ENCODE measurements at places on chromosomes 6 and 20. TPM values are rescaled to one million over a fixed set of nuclear protein-coding genes. Genes with fewer than 3 reads are reported as not detected.

GRCh38 chr6:10230531-10230930 lies 184.3 kb downstream of the TFAP2A start:
- DNase-seq = no peak

- no peak for DNase-seq
Measured at GRCh38 chr20:41274152-41274551, 43.4 kb downstream of the ZHX3 start.

GRCh38 chr20:46169245-46170171 lies 51.4 kb downstream of the CD40 start:
- no peak for DNase-seq

EYA4 gene
- total RNA-seq = 5.3 TPM

GRCh38 chr6:155222506-155222905 lies 41.3 kb upstream of the CLDN20 start:
- no peak for DNase-seq

DNA sequence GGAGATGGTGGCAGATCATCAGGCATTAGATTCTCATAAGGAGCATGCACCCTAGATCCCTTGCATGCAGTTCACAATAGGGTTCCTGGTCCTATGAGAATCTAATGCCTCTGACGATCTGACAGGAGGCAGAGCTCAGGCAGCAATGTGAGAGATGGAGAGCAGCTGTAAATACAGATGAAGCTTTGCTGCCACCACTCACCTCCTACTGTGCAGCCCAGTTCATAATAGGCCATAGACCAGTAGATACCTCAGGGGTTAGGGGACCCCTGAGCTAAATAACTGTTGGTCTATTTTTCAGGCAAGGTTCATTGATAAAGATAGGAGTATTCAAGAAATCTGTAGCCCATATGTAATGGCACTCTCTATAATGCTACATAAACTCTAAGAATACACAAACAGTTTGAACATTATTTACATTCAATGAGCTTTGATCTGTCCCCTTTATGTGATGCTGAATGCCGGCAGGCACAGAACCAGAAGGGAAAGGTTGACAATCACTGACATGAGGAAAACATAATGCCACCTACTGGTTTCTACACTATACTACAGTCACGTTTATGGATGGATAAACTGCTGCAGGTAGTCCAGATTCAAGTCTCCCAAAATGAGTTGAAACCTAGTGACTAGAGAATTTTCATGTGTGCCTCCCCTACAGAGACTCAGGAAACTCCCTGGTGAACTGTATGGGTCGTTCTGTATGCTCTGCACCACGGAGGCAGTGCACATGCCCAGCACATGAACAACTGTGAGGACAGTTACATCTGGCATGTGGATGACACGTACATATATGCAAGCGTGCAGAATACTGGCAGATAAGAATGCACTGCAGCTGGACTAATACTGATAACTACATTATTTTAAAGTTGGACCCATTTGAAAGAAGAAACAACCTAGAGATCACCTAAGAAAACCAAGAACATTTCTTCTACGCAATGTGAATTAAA lies 72.0 kb downstream of the DST start:
- no peak for DNase-seq

DNA sequence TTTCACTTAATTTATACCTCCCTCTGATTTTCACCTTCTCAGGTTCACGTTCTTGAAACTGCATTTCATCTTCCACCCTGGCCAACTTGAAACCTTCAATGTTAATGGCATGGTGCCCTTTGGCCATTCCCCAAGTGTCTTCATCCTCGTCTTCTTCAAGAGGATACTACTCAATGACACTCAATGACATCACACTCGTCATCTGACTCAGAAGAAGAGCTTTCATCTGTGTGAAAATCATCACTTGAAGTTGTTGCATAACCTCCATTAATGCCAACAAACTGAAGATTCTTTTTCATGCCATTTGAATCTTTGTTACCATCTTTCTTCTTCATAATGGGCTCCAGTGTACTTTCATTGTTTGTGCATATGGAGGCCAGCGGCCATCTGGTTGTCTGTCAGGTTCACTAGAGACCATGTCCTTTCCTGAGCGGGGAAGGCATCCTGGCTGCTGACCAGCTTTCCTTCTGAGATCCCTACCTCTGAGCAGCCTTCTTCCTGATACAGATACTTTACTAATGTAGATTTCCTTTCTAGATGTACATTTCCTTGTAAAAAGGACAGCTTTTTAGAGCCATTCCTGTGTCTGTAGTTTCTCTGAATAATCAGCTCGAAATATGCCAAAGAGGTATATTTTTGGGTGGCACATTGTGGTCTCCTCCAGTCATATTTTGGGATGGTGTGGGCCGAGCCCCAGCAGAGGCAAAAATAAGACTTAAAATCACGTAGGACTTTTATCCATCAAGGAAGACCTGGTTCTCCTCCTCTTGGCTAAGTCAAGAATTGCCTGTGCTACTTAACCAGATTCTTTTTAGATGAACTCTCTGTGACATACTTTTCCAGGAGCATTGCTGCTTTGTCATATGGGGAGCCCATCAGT lies 21.3 kb downstream of the TRMT6 start:
- no peak for DNase-seq

GRCh38 chr6:43886067-43886461 lies 116.1 kb downstream of the VEGFA start:
- no peak for DNase-seq

TRIM31 gene
- total RNA-seq = not detected

ROS1 gene
- 0.04 TPM for total RNA-seq

- DNase-seq = no peak
Measured at GRCh38 chr6:63600136-63600535, 27.9 kb downstream of the LOC128125822 start.
